ENCODE measurements at places on chromosomes 7 and 10. TPM values are rescaled to one million over a fixed set of nuclear protein-coding genes. Genes with fewer than 3 reads are reported as not detected.

Gene FAM25A
- not detected for total RNA-seq

Gene PPP1R17
- not detected for total RNA-seq

Gene MYL7
- not detected for total RNA-seq

Gene LFNG
- total RNA-seq, result 20.1 TPM

Gene CDK1
- total RNA-seq, result 1.6 TPM

Gene FXYD4
- not detected for total RNA-seq

Gene UTF1
- total RNA-seq, result not detected

Gene RELN
- total RNA-seq, result 168 TPM

Gene AGK
- total RNA-seq, result 24.8 TPM

Gene PLXNA4
- 9.0 TPM for total RNA-seq

Gene RGR
- 2.4 TPM for total RNA-seq

Gene IFIT1
- 21.0 TPM for total RNA-seq

Gene LDB3
- total RNA-seq, result 4.9 TPM

Gene TLX1
- not detected for total RNA-seq

Gene ANKIB1
- 76.8 TPM for total RNA-seq

Gene ARMC10
- 34.4 TPM for total RNA-seq

Gene ANLN
- 2.4 TPM for total RNA-seq
